Ascending aorta (tissue), 2 donors: ENCODE measurements at places on chromosomes 16 and 17.

- H3K36me3 ChIP-seq: peaks cover 33% of the 10 kb centered on the region
Observed at GRCh38 chr16:11045846-11046245, 101.5 kb downstream of the CLEC16A start.

GRCh38 chr17:40612599-40613244, 34.9 kb downstream of the SMARCE1 start:
- H3K27me3 ChIP-seq: no peaks in the 10 kb centered on the region
- H3K4me1 ChIP-seq: no peaks in the 10 kb centered on the region
- no peak overlapping the region for H3K27ac ChIP-seq
- DNase-seq: no peak
- H3K36me3 ChIP-seq: no peaks in the 10 kb centered on the region
- H3K4me3 ChIP-seq: no peak overlapping the region

GRCh38 chr17:55212880-55213279, 51.9 kb upstream of the HLF start:
- no peak for DNase-seq
- no peaks in the 10 kb centered on the region for H3K27me3 ChIP-seq
- no peak overlapping the region for H3K27ac ChIP-seq
- no peaks in the 10 kb centered on the region for H3K36me3 ChIP-seq
- no peak overlapping the region for H3K4me3 ChIP-seq

- peaks cover 9% of the 10 kb centered on the region for H3K4me1 ChIP-seq
- H3K4me3 ChIP-seq: peak overlapping the region; percentile 93
Observed at GRCh38 chr16:24731722-24732419, 2.4 kb downstream of the TNRC6A start.

DNA sequence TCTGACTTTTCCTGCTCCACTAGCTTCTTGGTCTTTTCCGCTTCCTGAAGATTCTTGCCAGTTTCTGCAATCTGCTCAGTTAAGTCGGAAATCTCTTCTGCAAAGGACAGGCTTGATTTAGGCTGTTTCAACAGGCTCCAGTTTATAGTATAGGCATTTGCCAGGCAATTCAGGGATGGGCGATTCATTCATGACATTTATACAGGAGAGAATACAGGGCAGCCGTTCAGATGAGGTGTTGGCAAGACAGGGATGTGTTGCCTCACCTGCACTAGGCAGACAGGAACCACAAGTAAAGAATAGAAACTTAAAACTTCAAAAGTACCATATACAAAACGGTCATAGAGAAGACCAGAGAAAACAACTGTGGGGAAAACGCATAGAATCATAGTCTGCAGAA, 61.7 kb downstream of the MYH13 start:
- no peaks in the 10 kb centered on the region for H3K27me3 ChIP-seq
- H3K4me1 ChIP-seq: no peaks in the 10 kb centered on the region
- DNase-seq: no peak
- H3K4me3 ChIP-seq: no peak overlapping the region

GRCh38 chr17:49903523-49903922, 55.7 kb upstream of the TAC4 start:
- H3K36me3 ChIP-seq: no peaks in the 10 kb centered on the region
- H3K27ac ChIP-seq: no peak overlapping the region
- peaks cover 5% of the 10 kb centered on the region for H3K27me3 ChIP-seq
- no peaks in the 10 kb centered on the region for H3K4me1 ChIP-seq
- DNase-seq: no peak

GRCh38 chr16:85520853-85521521, 92.1 kb upstream of the GSE1 start:
- DNase-seq: no peak
- no peaks in the 10 kb centered on the region for H3K27me3 ChIP-seq
- peaks cover 10% of the 10 kb centered on the region for H3K4me1 ChIP-seq

DNA sequence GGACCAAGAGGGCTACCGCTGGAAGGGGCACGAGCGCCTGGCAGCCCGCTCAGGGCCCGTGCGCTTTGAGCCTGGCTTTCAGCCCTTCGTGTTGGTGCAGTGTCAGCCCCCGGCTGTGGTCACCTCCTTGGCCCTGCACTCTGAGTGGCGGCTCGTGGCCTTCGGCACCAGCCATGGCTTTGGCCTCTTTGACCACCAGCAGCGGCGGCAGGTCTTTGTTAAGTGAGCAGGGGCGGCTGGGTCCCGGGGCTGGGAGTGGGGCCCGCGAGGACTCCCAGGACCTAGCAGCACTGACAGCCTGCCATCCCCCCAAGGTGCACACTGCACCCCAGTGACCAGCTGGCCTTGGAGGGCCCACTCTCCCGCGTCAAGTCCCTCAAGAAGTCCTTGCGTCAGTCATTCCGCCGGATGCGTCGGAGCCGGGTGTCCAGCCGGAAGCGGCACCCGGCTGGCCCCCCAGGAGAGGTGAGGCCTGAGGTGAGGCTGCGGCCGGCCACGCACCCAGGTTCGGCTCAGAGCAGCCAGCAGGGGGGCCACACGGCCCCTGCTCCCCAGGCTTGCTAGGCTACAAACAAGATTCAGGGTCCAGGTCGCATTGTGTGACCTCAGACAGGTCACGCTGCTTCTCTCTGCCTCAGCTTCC, 17.4 kb upstream of the MYO15B start:
- H3K36me3 ChIP-seq: no peaks in the 10 kb centered on the region
- H3K4me1 ChIP-seq: no peaks in the 10 kb centered on the region
- H3K27ac ChIP-seq: no peak overlapping the region
- H3K27me3 ChIP-seq: no peaks in the 10 kb centered on the region

DNA sequence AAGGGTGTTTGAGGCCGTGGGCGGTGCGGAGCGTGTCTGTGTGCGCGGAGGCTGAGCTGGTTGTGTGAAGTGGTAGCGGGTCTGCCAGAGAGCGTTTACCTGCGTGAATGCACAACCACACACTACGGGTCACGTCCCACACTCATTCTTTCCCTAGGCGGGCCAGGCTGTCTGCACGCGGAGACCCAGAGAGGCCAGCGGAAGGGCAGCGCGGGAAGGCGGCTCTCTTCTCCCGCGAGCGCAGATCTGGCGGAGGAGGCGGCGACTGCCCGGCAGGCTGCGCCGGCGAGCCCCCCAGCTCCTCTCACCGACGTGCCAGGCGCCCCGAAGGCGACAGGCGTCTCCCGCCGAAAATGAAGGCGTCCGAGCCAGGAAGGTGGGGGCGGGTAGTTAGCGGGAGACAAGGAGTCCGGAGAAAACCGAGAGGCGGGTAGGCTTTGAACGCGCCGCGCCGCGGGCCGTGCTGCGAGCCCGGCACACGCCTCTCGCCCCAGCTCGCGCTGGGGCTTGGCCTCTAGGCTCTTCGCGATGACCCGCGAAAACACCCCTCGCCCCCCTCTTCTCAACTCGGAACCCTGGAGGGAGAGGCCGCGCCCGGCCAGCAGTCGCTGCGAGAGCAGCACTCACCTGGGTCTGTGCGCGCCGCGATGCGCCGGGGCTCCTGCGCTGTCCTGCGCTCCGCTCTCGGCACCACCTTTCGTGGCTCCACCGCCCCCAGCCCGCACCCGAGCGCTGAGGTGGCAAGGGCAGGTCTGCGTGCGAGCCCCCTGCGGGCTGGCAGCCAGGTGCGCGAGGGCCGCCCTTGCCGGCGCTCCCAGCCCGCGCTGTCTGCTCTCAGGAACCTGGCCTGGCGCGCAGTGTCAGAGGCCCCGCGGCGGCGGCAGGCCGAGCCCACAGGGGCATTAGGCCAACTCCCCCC, 2.0 kb upstream of the FOXF1 start:
- H3K4me1 ChIP-seq: peaks cover 5% of the 10 kb centered on the region
- peak overlapping the region; percentile 78 for H3K4me3 ChIP-seq
- no peaks in the 10 kb centered on the region for H3K36me3 ChIP-seq
- DNase-seq: no peak

DNA sequence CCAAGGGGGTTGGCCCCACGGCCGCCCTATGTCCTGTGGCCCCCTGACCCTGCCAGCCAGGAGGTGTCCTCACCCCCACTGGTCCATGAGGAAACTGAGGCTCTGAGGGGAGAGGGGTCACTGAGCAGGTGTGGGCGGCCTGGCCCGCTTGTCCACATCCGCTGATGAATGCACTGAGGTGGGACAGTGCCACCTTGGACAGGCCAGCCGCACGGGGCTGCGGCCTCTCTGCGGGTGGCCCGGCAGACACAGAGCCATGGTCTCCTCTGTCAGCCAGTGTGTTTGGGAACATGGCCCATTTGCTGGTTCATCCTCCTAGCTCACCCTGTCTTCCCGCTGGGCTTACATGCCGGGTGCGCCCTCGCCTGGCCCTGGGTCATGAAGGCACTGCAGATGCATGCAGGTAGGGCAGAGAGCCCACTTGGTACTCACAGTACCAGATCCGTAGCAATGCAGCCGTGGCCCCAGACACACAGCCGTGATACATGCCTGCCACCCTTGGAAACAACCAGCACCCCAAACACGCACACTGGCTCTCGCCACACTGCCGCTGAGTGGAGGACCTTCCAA, 93.9 kb downstream of the ENGASE start:
- H3K4me1 ChIP-seq: no peaks in the 10 kb centered on the region
- no peak overlapping the region for H3K4me3 ChIP-seq
- DNase-seq: no peak
- no peak overlapping the region for H3K27ac ChIP-seq
- peaks cover 8% of the 10 kb centered on the region for H3K27me3 ChIP-seq

DNA sequence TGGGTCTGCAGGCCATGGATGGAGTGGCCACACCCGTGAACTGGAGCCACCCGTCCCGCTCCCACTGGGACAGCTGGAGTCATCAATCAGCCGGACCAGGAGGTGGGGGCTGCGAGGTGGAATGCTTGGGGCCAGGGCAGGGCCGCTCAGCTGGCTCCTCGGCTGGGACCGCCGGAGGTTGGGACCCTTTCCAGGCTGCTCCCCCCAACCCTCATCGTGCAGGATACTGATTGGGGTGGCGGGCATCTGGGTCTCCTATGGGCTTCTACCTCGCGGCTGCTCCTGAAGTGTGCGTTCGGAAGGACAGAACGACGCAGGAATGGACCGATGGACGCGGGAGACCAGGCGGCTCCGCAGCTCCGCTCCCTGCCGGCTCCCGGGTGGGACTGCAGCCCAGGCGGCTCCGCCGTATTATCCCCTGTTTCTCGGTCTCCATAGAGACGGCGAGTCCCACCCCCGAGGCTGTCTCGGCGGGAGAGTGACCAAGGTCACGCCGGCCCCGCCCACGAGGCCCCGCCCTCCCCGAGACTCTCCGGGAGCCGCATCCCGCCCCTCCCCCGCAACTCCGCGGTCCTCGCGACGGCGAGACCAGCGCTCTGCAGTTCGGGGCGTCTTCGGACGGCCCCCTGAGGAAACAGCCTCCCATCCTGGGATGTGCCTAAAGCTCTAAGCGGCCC, at the start of gene TPPP3:
TPPP3 (minus strand) TSS at position 388 of the 677 bp plus-strand sequence. CDS start 2,387 bp downstream, outside the sequence.
- peak within 1 kb of the TSS; percentile 45 for H3K4me3 ChIP-seq
- H3K27me3 ChIP-seq: peaks cover 15% of the 10 kb centered on the region

GRCh38 chr17:78826421-78826820, 14.2 kb downstream of the USP36 start:
- no peak for DNase-seq
- no peaks in the 10 kb centered on the region for H3K27me3 ChIP-seq
- H3K27ac ChIP-seq: no peak overlapping the region
- peaks cover 96% of the 10 kb centered on the region for H3K36me3 ChIP-seq
- no peak overlapping the region for H3K4me3 ChIP-seq

GRCh38 chr16:29698484-29699323, 19.7 kb downstream of the QPRT start:
- no peaks in the 10 kb centered on the region for H3K36me3 ChIP-seq
- no peak overlapping the region for H3K27ac ChIP-seq
- no peaks in the 10 kb centered on the region for H3K27me3 ChIP-seq
- no peak for DNase-seq
- H3K4me1 ChIP-seq: no peaks in the 10 kb centered on the region

DNA sequence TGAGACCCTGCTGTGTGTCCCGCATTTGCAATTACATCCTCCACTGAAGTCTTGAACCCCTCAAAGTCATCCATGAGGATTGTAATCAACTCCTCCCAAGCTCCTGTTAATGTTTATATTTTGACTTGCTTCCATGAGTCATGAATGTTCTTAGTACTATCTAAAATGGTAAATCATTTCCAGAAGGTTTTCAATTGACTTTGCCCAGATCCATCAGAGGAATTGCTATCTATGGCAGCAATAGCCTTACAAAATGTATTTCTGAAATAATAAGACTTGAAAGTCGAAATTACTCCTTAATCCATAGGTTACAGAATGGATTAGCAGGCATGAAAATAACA, 2.5 kb upstream of the C16orf87 start:
- no peaks in the 10 kb centered on the region for H3K36me3 ChIP-seq
- DNase-seq: no peak

- no peaks in the 10 kb centered on the region for H3K36me3 ChIP-seq
- no peak overlapping the region for H3K27ac ChIP-seq
- H3K27me3 ChIP-seq: no peaks in the 10 kb centered on the region
- no peaks in the 10 kb centered on the region for H3K4me1 ChIP-seq
- DNase-seq: no peak
- H3K4me3 ChIP-seq: no peak overlapping the region
Observed at GRCh38 chr16:66653581-66654350, 42.8 kb downstream of the CMTM4 start.

GRCh38 chr16:12296991-12297390, 320.5 kb downstream of the SNX29 start:
- H3K4me3 ChIP-seq: no peak overlapping the region
- H3K27ac ChIP-seq: no peak overlapping the region

- no peak for DNase-seq
- no peak overlapping the region for H3K27ac ChIP-seq
- no peaks in the 10 kb centered on the region for H3K27me3 ChIP-seq
- H3K4me3 ChIP-seq: no peak overlapping the region
- H3K36me3 ChIP-seq: peaks cover 61% of the 10 kb centered on the region
Observed at GRCh38 chr17:39270923-39271322, 45.2 kb upstream of the STAC2 start.

- DNase-seq: no peak
- H3K27me3 ChIP-seq: no peaks in the 10 kb centered on the region
- H3K4me1 ChIP-seq: peaks cover 4% of the 10 kb centered on the region
- peaks cover 47% of the 10 kb centered on the region for H3K36me3 ChIP-seq
Observed at GRCh38 chr17:29577385-29578211, 9.1 kb downstream of the TP53I13 start.

- H3K27me3 ChIP-seq: no peaks in the 10 kb centered on the region
- H3K4me3 ChIP-seq: no peak overlapping the region
- no peak for DNase-seq
Observed at GRCh38 chr17:56602292-56603130, 9.0 kb downstream of the NOG start.

- no peaks in the 10 kb centered on the region for H3K27me3 ChIP-seq
- H3K27ac ChIP-seq: no peak overlapping the region
- H3K4me3 ChIP-seq: no peak overlapping the region
- no peak for DNase-seq
Observed at GRCh38 chr17:13647543-13648021, 45.9 kb upstream of the HS3ST3A1 start.

- no peaks in the 10 kb centered on the region for H3K4me1 ChIP-seq
- DNase-seq: no peak
- no peaks in the 10 kb centered on the region for H3K27me3 ChIP-seq
- H3K36me3 ChIP-seq: peaks cover 96% of the 10 kb centered on the region
Observed at GRCh38 chr16:27531186-27531585, 18.5 kb downstream of the GTF3C1 start.

GRCh38 chr16:23847251-23847650, 11.5 kb downstream of the PRKCB start:
- no peaks in the 10 kb centered on the region for H3K27me3 ChIP-seq
- no peaks in the 10 kb centered on the region for H3K36me3 ChIP-seq
- H3K4me3 ChIP-seq: no peak overlapping the region
- no peak overlapping the region for H3K27ac ChIP-seq
- no peak for DNase-seq
